Thymus (tissue), 14 donors: ENCODE measurements at places on chromosomes 16 and 17.

DNA sequence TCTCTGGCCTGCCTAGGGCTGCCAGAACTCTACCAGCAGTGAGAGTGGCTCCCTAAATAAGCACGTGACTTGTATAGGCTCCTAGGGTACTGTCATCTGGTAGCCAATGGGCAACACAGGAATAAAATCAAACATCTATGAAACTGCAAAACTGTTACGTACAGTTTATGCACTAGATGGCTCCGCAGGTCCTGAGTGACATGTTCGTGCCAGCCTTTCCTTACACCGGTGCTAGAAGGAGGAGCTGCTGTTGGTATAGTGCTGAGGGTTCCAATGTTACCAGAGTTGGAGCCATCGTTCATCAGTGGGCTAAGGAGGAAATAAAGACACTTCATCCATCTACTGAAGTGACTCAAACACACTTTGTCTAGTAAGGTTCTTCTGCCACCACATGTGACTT, 63.2 kb upstream of the TRAP1 start:
- DNase-seq, result no peak

GRCh38 chr17:73309727-73310596, 1.8 kb downstream of the CDC42EP4 start:
- DNase-seq, result no peak

DNA sequence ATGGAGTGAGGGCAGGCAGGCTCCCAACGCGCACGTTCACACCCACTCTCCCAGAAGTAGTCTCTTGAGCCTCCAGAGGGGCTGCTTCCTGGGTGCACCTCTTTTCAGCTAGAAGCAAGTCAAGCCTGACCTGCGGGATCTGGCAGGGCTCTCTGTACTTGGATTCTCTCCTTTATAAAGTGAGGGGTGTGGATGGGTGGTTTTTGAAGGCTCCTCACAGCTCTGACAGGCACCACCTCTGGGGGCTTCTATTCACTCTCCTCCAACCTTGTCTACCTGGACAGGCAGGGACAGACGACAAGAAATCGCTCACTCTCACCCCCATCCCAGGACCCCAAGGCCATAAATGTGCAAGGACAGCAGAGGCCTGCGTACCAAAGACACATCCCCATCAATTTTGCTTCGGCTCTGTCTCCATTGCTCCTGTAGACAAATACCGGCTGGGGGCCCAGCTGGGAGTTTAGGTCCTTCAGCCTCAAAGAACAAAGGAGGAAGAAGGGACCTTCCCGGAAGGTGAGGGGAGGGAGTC, 814 bp upstream of the DYNLL2 start:
- no peak for DNase-seq

DNA sequence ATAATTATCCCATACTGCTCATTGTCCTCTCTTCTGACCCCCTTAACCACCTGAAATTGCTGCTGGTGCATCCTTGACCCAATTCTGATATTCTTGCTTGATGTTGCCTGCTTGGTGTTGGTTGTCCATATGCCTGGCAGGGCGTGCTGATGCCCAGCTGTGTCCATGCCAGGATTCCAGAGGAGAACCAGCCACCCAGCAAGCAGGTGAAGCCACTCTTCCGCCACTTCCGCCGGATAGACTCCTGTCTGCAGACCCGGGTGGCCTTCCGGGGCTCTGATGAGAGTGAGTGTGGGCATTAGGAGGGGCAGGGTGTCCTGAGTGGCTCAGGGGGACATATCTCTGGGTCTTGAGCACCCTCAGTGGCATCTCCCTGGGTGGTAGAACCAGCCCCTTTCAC, 11.4 kb downstream of the RAPGEFL1 start:
- DNase-seq, result no peak

DNA sequence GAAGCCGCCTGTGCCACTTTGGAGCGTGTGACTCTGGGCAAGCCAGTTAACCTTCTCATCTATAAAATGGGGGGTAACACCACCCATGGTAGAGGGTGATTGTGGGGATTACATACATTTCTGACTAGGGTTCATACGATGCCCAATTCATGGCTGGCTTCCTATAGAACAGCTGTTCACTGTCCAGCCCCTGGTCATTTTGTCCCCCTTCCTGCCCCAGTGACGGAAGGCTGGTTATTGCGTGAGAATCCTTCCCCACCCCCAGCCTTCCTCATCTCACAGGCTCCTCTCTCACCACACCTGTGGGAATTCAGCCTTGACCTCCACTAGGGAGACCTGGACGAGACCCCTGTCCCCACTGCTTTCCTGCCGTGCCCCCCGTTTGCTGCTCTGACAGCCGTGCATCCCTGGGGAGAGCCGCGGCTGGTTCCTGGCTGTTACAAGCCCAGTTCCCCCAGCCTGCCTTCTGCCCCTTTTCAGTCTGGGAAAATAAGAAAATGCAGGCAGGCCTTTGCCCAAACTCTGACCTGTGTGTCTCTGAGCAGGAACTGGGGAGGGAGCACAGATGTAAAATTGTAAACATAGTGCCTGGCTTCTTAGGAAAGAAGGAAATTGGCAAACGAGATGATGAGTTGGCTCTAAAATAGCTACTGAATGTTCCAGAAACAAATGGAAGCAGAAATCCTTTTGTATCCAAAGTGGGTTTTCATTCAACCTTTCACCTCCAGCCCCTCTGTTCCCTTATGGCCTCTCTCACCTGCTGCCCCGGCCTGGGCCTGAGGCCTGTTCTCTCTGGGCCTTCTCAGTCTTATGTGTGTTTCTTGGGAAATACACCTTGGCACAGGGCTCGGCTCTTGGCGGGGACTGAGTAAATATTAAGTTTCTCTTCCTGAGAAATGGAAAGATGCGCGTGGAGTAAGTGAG, 67.3 kb downstream of the OR1D5 start:
- no peak for DNase-seq

DNA sequence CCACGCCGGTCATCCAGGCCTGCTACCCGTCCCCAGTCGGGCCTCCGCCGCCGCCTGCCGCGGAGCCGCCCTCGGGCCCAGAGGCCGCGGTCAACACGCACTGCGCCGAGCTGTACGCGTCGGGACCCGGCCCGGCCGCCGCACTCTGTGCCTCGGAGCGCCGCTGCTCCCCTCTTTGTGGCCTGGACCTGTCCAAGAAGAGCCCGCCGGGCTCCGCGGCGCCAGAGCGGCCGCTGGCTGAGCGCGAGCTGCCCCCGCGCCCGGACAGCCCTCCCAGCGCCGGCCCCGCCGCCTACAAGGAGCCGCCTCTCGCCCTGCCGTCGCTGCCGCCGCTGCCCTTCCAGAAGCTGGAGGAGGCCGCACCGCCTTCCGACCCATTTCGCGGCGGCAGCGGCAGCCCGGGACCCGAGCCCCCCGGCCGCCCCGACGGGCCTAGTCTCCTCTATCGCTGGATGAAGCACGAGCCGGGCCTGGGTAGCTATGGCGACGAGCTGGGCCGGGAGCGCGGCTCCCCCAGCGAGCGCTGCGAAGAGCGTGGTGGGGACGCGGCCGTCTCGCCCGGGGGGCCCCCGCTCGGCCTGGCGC, 2.4 kb downstream of the HIC1 start:
- no peak for DNase-seq

DNA sequence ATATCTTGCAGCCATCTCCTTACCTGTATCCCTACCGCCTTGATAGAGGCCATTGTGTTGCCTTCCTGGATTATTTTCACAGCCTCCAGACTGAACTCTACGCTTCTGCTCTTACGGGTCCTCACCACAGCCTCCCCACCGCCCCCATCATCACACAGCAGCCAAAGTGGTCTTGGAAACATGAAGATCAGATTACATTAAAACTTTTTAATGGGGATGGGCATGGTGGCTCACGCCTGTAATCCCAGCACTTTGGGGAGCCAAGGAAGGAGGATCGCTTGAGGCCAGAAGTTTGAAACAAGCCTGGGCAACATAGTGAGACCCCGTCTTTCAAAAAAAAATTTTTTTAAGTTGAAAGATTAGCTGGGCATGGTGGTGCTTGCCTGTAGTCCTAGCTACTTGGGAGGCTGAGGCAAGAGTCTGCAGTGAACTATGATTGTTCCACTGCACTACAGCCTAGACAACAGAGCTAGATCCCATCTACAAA, 150.5 kb downstream of the NPIPB5 start:
- DNase-seq, result no peak

- DNase-seq, result no peak
Observed at GRCh38 chr17:77054936-77055335, 85.8 kb upstream of the SEC14L1 start.

- no peak for DNase-seq
Observed at GRCh38 chr16:61814726-61815347, 221.4 kb downstream of the CDH8 start.
